Transverse colon (tissue), 4 donors: ENCODE measurements at places on chromosomes 5 and 9. TPM values are rescaled to one million over a fixed set of nuclear protein-coding genes. Genes with fewer than 3 reads are reported as not detected.

- no peak for DNase-seq
Measured at GRCh38 chr9:121059998-121060636, 10.0 kb upstream of the C5 start.

- no peak for DNase-seq
Measured at GRCh38 chr9:112502175-112502946, 15.7 kb downstream of the KIAA1958 start.

DNA sequence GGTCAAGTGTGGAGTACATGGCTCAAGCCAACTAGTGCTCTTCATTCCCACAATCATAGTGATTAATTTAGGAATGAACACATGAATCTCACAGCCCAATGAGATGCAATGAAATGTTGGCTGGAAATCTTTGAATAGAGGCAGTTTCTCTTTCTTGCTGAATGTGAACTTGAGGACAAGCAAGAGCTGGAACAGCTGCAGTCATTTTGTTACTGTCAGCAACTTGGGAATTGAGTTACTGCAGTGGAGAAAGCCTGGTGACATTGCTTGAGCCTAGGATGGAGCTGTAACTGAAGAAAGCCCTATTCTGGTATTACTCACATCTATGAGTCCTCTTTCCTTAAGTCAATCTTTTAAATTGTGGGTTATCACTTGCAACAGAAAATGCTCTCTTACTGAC, 62.3 kb downstream of the YIPF5 start:
- DNase-seq, result no peak

DNA sequence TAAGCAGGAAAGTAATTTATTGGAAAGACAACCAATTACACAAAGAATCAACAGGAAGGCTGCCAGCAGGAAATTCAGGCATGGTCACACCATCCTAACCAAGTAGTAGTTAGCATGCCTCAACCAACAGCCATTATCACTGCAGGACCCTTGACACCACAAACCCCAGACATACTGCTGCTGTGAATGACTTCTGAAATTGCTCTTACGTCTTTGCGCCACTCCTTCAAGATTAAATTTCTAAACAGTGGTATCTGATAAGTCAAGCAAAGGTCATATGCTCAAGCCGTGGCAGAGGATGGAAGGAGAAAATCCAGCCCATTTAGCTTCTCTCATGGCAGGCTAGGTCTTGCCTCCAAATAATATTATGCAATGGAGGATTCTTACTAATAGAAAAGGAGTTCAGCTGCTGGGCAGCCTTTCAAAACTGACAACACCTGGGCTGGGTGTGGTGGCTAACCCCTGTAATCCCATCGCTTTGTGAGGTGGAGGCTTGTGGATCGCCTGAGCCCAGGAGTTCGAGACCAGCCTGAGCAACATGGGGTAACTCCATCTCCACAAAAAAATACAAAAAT, 5.0 kb upstream of the PTGER4 start:
- no peak for DNase-seq

Gene ELAVL2
- total RNA-seq, result not detected

DNA sequence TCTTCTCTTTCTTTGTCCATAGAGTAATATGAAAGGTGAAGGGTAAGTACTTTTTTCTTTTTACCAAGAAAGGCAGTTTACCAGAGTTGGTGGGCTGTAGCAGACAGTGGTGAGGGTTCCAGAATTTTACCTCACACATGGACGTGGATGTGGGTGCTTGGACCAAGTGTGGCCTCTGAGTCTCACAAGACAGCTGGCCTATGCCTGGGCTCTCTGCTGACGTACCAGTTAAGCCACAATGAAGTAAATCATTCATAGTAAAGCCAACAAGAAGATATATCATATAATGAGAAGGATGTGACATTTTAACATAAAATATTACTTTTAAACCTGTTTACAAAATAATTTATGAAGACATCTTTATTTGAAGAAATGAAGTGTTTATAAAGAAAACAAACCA, 106.0 kb downstream of the PRKACG start:
- DNase-seq, result no peak

- no peak for DNase-seq
Measured at GRCh38 chr9:120221844-120222243, 358.1 kb downstream of the CDK5RAP2 start.

DNA sequence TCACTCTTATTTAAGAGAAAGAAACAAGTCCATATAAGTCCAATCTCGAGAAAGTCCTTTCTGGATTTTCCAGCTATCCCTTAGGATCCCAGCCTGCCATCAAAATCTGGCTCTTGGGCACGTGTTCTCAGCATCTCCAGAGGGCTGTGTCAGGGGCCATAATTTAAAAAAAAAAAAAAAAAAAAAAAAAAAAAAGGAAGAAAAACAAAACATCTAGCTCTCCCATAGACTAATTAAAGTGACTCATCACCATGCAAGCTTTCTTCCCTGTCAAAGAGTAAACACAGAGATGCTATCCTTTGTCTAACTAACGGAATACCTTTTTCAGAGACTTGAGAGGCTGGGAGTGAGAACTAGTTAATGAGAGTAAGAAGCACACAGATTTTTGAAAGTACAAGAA, 44.9 kb upstream of the MYO10 start:
- no peak for DNase-seq

GRCh38 chr9:76415154-76415553, 20.9 kb upstream of the RFK start:
- DNase-seq, result no peak

Gene GRXCR2
- total RNA-seq, result not detected

- no peak for DNase-seq
Measured at GRCh38 chr5:38830521-38831051, 15.2 kb upstream of the OSMR start.

DNA sequence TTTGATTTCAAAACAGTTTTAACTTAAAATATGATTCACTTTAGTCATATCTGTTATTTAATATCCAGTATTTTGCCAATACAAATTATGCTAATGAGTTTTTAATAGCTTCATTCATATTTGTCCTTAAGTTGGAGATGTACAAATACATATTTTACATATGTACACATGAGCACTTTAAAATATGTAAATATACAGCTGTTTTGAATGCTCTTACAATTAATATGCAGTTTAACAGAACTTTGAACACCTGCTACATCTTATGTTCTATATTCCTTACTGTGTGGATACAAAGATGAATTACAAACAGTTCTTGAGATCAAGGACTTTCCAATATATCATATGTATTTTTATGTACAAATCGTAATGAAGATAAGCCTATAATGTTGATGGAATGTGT, 74.0 kb downstream of the CHSY3 start:
- no peak for DNase-seq

Gene PDE6A
- 1.2 TPM for total RNA-seq
